ENCODE measurements at places on chromosomes 12 and 14.

DNA sequence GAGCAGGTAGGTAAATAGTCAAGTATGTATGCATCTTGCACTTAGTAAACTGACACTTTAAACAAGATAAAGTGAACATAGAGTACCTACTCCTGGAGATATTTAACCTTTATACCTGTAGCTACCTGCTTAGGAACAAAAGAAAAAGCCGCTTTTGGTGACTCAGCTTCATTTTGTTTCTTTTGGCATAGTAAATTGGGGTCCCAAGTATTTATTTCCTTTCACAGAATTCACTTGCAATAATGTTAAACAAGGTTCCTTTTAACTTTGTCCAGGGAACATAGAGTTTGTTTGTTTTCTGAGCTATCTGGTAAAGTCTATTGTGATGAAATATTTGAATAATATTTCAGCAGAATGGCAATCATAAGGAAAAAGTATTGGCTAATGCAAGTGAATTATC is 20.0 kb downstream of the SLCO1B3 start:
- DNase-seq, result no peak
- H3K4me1 ChIP-seq, result no peaks in the 10 kb centered on the region
- no peak overlapping the region for H3K27ac ChIP-seq
- no peaks in the 10 kb centered on the region for H3K36me3 ChIP-seq
- no peak overlapping the region for H3K4me3 ChIP-seq

DNA sequence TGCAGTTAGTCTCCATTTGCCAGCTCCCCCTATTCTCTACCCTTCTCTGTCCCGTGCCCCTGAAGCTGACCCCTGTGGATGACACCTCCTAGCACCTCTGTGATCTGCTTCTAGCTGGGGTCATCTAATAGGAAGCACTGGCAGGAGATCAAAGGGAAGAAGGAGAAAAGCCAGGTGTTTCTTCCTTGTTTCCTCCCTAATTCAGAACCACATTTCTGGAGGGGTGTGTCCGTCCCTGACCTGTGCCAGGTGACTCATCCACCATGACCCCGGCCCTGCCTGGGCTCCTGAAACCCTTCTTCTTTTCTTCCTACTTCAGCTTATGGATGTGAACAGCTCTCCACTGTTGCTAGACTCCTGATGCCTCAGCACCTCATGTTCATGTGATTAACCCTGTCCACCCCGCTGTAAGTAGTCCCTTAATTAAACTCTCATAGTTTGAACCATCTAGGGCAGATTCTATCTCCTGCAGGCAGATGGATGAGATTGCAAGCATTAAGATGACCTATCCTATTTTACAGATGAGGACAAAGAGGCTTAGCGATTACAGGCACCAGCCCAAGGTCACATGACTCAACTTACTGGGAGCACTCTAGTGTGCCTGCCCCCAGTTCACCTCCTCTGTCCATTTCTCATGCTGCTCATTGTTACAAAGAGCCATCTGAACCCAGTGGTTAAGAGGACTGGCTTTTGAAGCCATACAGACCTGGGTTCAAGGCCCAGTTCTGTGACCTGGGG is 770.5 kb downstream of the MED13L start:
- DNase-seq, result no peak
- H3K4me1 ChIP-seq, result no peaks in the 10 kb centered on the region
- H3K27ac ChIP-seq, result no peak overlapping the region

DNA sequence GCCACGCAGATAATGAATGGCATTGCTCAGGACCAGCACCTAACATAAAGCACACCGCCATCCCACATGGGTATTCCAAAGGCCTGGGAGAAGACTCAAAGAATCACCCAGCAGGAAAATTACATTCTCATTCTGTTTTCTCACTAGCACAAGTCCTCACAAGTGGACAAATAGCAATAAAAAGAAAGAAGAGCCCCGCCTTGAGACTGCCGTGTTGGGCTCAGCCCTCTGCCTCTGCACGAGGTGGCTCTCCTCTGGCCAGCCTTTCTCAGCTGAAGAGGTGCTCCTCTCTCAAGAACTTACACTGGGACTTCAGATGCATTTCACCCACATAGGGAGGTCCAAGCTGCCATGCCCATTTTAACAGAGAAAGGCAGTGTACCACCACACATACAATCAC is 207.5 kb downstream of the SPTSSA start:
- no peaks in the 10 kb centered on the region for H3K36me3 ChIP-seq
- H3K27me3 ChIP-seq, result no peaks in the 10 kb centered on the region
- no peak overlapping the region for H3K27ac ChIP-seq
- peaks cover 2% of the 10 kb centered on the region for H3K4me1 ChIP-seq

- no peak for DNase-seq
- no peak overlapping the region for H3K4me3 ChIP-seq
- H3K36me3 ChIP-seq, result peaks cover 2% of the 10 kb centered on the region
- H3K27me3 ChIP-seq, result no peaks in the 10 kb centered on the region
- peaks cover 24% of the 10 kb centered on the region for H3K4me1 ChIP-seq
Measured at GRCh38 chr12:122086641-122087285, 8.2 kb downstream of the MLXIP start.

GRCh38 chr12:56243731-56244181 is 13.9 kb downstream of the SLC39A5 start:
- H3K4me1 ChIP-seq, result no peaks in the 10 kb centered on the region
- DNase-seq, result no peak
- peaks cover 27% of the 10 kb centered on the region for H3K36me3 ChIP-seq
- no peaks in the 10 kb centered on the region for H3K27me3 ChIP-seq
- no peak overlapping the region for H3K27ac ChIP-seq

DNA sequence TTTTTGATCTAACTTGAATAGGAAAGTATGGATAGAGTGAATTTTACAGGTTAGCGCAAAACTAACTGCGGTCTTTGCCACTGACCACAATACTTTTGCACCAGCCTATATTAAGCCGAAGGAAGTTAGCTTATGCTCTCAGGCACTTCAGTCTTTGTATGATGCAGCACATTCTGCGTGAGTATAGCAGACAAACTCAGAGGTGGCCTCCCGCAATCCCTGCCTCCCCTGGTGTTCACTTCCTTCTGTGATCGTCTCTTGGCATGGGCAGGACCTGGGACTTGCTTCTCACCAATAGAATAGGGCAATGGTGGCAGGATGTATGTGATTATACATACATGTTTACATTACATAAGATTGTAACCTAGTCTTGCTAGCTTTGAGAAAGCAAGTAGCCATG is 10.3 kb upstream of the SLC6A13 start:
- no peaks in the 10 kb centered on the region for H3K36me3 ChIP-seq
- no peak overlapping the region for H3K27ac ChIP-seq
- no peak for DNase-seq
- H3K27me3 ChIP-seq, result no peaks in the 10 kb centered on the region
- H3K4me3 ChIP-seq, result no peak overlapping the region

GRCh38 chr14:43706900-43707299 is 800.2 kb downstream of the FSCB start:
- no peaks in the 10 kb centered on the region for H3K36me3 ChIP-seq
- DNase-seq, result no peak
- H3K27me3 ChIP-seq, result no peaks in the 10 kb centered on the region
- H3K4me1 ChIP-seq, result no peaks in the 10 kb centered on the region
- H3K27ac ChIP-seq, result no peak overlapping the region

- H3K27me3 ChIP-seq, result no peaks in the 10 kb centered on the region
- no peak overlapping the region for H3K27ac ChIP-seq
- H3K36me3 ChIP-seq, result no peaks in the 10 kb centered on the region
- no peak for DNase-seq
- no peaks in the 10 kb centered on the region for H3K4me1 ChIP-seq
Measured at GRCh38 chr14:68451696-68452373, 341.0 kb downstream of the ZFP36L1 start.

- H3K27me3 ChIP-seq, result no peaks in the 10 kb centered on the region
- no peaks in the 10 kb centered on the region for H3K36me3 ChIP-seq
- DNase-seq, result no peak
- no peaks in the 10 kb centered on the region for H3K4me1 ChIP-seq
- H3K27ac ChIP-seq, result no peak overlapping the region
- no peak overlapping the region for H3K4me3 ChIP-seq
Measured at GRCh38 chr12:41074473-41074769, 113.7 kb upstream of the PDZRN4 start.

- H3K4me1 ChIP-seq, result peaks cover 33% of the 10 kb centered on the region
- no peaks in the 10 kb centered on the region for H3K36me3 ChIP-seq
- H3K27me3 ChIP-seq, result no peaks in the 10 kb centered on the region
- DNase-seq, result no peak
- H3K27ac ChIP-seq, result peak overlapping the region; percentile 64
Measured at GRCh38 chr12:89950421-89950820, 241.8 kb upstream of the ATP2B1 start.

- no peaks in the 10 kb centered on the region for H3K36me3 ChIP-seq
- H3K27ac ChIP-seq, result no peak overlapping the region
- no peaks in the 10 kb centered on the region for H3K27me3 ChIP-seq
- no peak overlapping the region for H3K4me3 ChIP-seq
- H3K4me1 ChIP-seq, result peaks cover 4% of the 10 kb centered on the region
Measured at GRCh38 chr12:124834822-124835221, 28.8 kb downstream of the SCARB1 start.

DNA sequence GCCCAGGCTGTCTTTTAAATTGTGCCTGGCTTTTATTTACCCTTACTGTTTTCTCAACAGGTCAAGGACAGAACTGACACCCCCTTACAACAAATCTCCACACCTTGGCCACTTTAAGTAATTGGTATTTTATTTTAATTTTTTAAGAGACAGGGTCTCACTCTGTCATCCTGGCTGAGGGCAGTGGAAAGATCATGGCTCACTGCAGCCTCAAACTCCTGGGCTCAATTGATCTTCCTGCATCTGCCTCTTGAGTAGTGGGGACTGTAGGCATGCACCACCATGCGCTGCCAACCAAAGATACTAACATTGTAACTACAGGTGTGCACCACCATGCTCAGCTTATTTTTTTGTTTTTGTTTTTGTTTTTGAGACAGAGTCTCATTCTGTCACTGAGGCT is 109.8 kb downstream of the PTPN11 start:
- no peaks in the 10 kb centered on the region for H3K4me1 ChIP-seq
- no peaks in the 10 kb centered on the region for H3K36me3 ChIP-seq
- no peaks in the 10 kb centered on the region for H3K27me3 ChIP-seq
- H3K4me3 ChIP-seq, result no peak overlapping the region

DNA sequence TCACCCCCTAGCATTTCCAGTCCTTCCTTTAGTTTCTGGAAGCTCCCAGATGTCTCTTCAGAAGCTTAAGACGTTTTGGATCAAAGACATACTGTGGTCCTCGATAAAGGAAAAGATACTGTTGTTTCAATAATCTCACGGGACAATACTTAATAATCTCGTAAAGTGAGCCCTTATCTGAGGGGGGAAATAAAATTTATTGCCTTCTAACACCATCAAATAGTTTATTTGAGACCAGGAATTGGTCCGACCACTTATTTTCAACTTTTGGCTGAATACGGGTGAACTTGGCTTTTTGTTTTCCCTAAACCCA is 640 bp upstream of the G2E3 start:
- peaks cover 12% of the 10 kb centered on the region for H3K4me1 ChIP-seq
- peak overlapping the region; percentile 90 for H3K4me3 ChIP-seq
- no peak for DNase-seq
- peak overlapping the region; percentile 66 for H3K27ac ChIP-seq
- H3K27me3 ChIP-seq, result no peaks in the 10 kb centered on the region

DNA sequence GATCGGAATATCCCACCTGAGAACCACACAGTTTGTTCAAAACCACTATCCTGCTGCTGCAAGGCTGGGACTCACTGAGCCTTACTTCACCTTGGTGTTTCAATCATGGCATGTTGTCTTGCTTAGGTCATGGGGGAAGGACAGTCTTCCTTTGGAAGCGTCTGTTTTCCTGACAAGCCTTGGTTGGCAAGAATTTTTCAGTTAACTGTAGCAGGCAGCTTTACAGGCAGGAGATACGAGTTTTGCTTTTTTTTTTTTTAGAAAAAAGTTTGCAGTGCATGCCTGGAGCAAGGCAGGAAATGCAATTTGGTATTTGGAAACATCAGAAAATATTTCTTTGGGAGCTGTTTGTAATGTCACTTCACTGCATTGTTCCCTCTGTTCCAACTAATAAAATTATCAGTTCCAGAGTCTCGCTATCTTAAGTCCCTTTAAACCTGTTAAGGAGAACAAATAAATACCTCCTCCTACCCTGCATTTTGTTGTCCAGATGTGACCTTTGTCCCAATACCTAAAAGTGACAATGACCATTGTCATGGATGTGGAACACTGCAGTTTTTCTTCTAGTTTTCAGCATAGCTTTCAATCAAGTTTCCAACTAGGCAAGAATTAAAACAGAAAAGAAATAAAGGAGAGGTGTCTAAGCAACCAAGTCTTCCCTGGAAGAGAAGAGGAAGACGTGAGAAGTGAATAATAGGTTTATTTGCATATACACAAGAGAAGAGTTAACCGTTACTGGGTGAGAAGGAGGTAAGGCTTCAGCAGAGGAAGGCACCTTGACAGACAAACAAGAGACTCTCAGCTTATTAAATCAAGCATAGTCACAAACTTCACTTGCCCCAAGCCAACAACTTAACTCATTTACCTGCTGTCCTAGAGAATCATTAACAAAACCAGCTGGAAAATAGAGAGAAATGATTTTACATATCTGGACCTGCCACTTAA is 71.4 kb upstream of the ACTN1 start:
- H3K36me3 ChIP-seq, result peaks cover 4% of the 10 kb centered on the region
- peak overlapping the region; percentile 69 for H3K27ac ChIP-seq
- no peak overlapping the region for H3K4me3 ChIP-seq
- peaks cover 78% of the 10 kb centered on the region for H3K4me1 ChIP-seq
- H3K27me3 ChIP-seq, result no peaks in the 10 kb centered on the region

- H3K4me3 ChIP-seq, result no peak overlapping the region
- H3K36me3 ChIP-seq, result peaks cover 4% of the 10 kb centered on the region
- peak overlapping the region; percentile 54 for H3K27ac ChIP-seq
- no peaks in the 10 kb centered on the region for H3K27me3 ChIP-seq
- peaks cover 16% of the 10 kb centered on the region for H3K4me1 ChIP-seq
Measured at GRCh38 chr12:111775205-111776193, 8.8 kb downstream of the ALDH2 start.

- peaks cover 47% of the 10 kb centered on the region for H3K4me1 ChIP-seq
- peak; percentile 91 for DNase-seq
- H3K4me3 ChIP-seq, result no peak overlapping the region
- peaks cover 63% of the 10 kb centered on the region for H3K36me3 ChIP-seq
- H3K27me3 ChIP-seq, result no peaks in the 10 kb centered on the region
Measured at GRCh38 chr12:6067152-6067916, 57.1 kb downstream of the VWF start.

DNA sequence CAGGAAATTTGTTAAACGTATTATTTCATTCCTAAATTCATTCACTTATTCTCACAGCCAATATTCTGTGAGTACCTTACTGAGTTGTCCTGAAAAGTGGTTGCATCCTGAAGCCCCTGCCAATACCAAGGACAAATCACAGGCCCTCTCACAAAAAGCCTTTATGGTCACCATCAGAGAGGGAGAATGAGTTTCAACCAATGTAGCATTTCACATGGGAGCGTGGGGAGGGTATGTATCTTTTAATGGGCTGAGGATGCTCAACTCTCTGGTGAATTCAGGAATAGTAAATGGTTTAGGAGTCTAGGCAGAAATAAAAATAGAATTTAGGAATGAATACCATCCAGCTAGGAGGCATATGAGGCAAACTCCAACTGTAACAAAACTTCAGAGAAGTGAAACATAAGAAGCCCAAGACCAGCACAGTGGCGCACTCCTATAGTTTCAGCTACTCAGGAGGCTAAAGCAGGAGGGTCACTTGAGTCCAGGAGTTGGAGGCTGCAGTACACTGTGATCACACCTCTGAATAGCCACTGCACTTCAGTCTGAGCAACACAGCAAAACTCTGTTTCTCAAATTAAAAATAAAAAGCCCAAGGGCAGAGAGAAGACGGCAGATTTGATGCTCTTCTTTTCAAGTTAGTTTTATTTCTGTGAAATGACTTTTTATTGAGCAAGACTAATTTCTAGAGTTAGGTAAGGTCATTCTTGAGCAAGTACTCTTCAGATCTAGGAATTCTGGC is 142.7 kb downstream of the HMGA2 start:
- no peak for DNase-seq
- peaks cover 15% of the 10 kb centered on the region for H3K4me1 ChIP-seq
- H3K4me3 ChIP-seq, result no peak overlapping the region
- no peaks in the 10 kb centered on the region for H3K36me3 ChIP-seq
